ENCODE measurements at places on chromosomes 6 and 20.

GRCh38 chr6:143400258-143401067 is 50.0 kb downstream of the ADAT2 start:
- no peak for DNase-seq

DNA sequence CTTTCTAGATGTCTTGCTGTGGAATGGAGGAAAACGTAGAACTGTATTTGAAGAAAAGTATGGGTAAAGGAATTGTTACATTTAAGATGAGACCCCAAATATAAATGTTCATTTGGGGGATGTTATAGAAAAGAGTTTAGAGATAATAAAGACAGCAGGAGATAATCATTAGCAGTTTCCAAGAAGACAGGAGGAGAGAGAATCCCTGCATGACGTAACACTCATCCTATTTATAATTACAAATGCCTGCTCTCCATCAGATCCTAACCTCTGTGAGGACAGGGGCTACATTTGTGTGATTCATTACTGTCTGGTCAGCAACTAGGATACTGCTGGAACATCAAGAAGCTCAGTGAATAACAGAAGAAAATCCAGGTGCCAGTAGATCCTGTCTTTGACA is 133.0 kb upstream of the HDDC2 start:
- no peak for DNase-seq

DNA sequence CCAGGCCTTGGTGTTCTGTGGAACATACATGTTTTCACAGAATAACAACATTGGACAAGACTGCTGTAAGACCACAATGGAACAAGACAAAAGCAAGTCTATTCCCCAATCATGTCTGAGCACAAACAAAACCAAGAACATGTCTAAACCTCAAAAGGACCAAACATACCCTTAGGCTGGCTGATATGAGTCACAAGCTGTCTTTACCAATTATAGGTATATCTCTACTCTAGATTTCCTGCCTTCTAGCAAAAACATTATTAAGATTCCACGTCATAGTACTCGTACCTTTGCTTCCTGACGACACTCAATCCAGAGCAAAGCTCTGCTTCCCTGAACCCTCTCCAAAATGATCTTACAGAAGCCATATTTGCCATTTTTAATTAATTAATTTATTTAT is 15.4 kb upstream of the L3MBTL1 start:
- no peak for DNase-seq

- DNase-seq: no peak
These were observed 1207.2 kb upstream of the CITED2 start for GRCh38 chr6:140581601-140582000.

- DNase-seq: no peak
These were observed 106.9 kb upstream of the MYL9 start for GRCh38 chr20:36434383-36434782.

DNA sequence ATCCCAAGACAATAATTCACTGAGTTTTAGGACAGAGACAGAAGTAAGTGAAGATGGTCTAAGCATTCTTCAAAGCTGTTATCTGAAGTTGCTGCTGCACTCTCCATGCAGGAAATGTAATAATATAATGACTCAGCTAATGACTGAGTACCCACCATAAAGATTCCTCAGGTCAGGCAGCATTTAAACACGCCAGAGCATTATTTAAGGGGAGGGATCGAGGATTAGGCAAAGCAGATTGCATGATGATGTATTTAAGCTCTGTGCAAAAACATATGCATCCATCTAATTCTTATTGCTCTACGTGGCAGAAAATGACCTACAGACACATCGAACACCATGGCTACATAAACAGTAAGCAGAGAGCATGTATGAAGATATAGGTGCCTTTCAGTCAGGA is 216.4 kb downstream of the UNC5CL start:
- no peak for DNase-seq

DNA sequence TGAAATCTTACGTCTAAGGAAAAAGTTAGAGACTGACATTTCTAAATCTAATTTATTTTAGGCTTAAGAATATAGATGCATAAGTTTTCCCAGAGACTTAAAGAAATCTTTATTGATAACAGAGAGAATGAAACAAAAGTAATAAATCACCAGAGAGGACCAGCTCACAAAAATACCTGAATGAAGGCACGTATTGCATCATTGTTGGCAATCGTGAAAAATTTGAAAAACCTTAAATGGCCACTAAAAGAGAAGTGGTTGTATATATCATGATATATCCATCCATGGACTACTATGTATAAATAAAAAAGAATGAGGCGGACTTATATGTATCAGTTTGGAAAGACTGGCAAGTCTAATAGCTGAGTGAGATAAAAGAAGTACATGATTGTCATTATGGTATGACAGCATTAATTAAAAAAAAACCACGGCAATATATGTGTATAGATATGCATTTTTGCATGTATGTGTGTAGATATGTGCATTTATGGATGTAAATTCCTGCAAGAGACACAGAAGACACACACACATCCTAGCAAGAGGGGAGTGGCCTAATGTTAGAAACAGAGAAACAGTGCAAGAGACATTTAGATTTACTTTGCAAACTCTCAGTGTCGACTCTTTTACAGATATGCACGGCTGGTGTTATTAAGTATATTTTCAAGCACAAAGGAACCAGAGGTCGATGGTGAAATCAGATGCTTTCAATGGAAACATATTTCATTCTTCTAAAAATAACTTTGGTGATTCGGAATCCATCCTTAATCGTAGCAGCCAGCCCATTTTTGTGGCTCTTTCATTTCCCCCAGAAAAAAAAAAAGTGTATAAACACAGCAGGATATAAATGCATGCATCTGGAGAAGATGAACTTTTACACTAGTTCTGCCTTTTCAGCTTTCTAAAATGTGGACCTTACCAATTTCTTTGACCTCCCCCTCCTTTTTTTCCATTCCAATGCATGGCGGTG is 156.1 kb upstream of the SALL4 start:
- DNase-seq: no peak

DNA sequence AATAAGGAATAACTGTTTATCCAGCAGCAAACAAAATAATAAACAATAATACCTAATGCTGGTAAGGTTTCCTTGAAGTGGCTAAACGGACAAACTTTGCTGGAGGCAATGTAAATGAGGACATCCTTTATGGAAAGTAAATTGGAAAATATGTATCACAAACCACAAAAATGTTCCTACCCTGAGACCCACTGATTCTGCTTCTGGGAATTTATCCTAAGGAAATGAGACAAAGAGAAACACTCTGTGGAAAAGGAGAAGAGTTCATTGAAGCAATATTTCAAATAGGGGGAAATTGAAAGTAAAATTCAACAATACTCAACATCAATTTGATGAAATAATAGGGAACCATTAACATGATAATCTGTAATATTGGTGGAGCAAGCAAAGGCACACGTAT is 37.9 kb downstream of the MAFB start:
- DNase-seq: no peak

GRCh38 chr6:149995971-149996370 is 29.4 kb downstream of the RAET1L start:
- DNase-seq: no peak
